ENCODE measurements at places on chromosomes 3 and 15.

- no peak for DNase-seq
Observed at GRCh38 chr3:143302638-143303171, 183.1 kb downstream of the CHST2 start.

DNA sequence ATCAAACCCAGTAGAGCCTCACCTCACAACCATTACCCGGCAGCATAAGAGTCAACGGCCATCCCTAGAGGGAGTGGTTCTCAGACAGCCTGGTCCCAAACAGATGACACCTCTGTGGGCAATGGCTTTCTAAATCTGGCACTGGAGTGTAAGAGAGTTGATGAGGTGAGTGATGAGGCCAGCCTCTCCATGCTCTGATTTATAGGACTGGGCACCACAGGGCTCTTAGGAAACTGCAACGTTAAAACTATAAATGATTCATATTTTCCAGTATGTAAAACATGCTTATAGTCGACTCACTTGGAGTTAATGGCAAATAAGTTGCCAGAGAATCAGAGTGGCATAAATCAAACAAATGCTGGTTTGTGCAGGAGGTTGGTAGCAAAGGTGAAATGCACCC, 187.7 kb downstream of the GREM1 start:
- DNase-seq, result no peak

DNA sequence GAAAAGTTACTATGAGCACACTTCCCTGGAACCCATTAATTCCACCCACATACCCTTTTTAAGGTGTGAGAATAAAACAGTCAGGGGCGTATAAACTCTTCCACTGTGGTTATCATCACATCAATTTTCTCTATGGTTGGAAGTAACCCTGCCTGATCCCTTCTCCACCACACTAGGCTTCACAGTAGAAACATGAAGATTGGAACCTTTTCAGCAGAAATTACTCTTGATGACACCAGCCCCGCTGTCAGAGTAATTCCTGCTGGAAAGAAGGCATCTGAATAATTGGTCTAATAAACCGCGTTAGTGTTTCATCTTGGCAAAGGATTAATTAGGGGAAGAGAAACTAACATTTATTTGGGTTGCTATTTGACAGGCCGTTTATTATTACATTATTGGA, 278.4 kb downstream of the MFSD1 start:
- no peak for DNase-seq

DNA sequence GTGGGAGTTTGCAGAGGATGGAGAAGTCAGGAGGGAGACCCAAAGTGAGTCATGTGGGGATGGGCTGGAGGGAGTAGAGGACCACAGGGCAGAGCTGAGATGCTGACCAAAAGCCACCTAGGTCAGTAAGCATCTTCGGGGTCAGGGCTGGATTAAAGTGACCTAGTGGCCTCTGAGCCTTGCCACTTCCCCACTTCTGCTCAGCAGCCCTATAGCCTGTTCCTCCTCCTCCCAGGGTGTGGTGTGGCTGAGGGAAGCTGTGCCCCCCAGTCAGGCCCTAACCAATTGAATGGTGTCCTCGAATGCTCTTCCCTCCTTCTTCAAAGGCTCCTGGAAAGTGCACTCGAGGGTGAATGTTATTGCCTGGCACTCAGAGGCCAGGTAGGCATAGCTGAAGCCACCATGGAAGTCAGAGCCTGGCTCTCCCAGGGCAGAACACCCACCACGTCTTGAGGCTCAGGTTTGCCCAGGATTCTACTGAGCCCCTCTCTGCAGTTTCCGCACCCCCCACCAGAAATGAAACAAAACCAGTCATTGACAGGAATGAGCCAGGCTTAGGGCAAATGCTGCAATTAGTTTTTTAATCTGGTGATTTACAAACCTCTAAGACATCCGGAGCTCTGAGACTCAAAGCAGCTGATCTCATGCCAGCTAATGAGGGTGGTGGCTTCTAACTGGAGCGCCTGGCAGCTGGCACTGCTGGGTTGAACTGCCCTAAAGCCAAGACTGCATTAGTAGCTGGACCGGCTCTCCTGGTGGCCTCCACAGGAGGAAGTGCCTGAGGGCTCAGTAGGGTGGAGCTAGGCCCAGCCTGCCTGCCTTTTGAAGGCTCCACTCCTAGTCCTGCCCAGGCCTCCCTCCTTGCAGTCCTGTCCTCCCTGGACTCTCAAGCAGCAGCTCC, 26.0 kb upstream of the VIPR1 start:
- no peak for DNase-seq

- DNase-seq, result no peak
Observed at GRCh38 chr15:59158701-59159034, 48.0 kb upstream of the LDHAL6B start.

DNA sequence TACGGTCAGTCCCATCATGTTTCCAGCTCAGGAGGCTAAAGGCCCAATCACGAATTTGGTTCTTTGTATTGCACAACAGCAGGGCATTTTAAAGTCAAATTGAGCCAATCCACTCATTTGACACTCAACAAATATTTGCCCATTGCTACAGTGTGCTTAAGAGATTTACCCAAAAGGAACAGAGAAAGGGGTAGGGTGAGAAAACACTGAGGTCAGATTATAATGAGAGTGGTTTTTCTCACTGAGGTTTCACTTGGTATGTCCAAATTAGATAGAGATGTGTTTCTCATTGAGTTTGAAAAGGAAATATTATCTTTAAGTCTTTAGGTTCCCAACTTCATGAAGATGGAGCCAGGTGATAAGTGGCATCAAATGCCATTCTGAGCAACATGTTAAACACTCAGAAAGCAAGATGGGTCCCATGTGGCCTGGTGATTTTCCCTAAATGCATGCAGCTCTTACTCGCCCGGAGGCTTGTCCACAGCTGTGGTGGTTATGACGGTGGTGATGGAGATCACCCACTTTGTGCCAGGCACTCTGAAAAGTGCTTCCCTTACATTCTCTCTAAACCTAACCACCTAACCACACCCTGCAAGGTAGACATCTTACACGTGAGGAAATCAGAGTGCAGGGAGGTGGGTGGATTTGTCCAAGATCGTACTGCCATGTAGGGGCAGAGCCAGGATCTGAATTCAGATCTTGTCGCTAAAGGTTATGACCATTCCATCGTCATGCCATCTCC, 31.2 kb upstream of the USP3 start:
- no peak for DNase-seq

GRCh38 chr15:95449230-95449628, 881.3 kb upstream of the NR2F2 start:
- DNase-seq, result no peak

- no peak for DNase-seq
Observed at GRCh38 chr3:140724856-140725812, 47.3 kb downstream of the TRIM42 start.

DNA sequence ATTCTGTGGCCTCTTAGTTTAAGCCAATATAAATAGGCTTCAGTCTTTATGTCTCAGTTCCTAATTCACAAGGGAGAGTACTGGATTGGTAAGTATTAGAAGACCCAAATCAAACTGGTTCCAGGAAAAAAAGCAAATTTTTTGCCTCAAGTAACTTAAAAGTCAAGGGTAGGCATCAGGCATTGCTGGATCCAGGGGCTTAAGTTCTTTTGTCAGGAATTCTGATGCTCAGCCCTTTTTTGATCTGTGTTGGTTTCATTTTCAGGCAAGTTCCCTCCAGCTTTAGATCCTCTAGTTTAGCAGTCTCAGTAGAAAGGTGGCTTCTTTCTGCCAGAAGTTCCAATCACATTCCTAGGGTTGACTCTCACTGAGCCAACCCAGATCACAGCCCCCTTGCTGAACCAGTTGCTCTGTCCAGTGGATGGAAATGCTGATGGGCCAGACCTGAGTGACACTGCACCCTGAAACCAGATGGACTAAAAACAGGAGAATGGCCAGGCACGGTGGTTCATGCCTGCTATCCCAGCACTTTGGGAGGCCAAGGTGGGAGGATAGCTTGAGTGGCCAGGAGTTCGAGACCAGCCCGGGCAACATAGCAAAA, 253.5 kb downstream of the SHQ1 start:
- no peak for DNase-seq

DNA sequence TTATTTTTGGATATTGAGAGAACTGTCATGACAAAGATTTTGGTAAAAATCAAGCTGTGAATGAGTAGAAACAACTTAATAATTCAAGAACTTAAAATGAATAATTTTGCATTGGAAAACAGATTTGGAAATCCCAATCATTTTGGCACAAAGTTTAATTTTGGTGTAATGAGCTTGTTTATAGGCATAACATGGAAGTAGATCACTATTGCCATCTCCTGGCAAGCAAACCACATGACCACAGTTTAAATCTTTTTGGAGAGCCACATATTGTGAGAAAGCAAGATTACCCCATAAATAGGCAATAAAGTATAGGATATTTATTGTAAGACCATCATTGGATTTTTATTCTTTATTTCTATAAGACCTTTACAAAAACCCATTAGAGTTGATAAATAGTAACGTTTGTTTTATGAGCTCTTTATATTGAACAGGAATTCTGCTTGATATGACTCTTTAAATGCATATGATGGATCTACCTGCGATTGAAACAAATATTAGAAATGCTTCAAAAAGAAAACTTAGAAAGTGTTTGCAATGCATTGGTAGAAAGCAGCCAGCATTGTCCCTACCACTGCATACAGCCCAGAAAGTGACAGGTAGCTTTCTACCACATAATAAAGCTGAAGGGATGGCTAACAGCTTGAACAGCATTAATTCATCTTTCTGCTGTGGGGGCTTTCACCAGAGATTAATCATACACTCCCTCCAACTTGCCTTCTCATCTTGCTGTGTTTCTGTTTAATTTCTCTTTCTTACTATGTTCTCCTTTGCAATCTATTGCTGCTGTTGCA, 766.8 kb downstream of the TBL1XR1 start:
- peak; percentile 18 for DNase-seq

- DNase-seq, result peak; percentile 42
Observed at GRCh38 chr3:30273304-30274072, 332.9 kb upstream of the TGFBR2 start.

DNA sequence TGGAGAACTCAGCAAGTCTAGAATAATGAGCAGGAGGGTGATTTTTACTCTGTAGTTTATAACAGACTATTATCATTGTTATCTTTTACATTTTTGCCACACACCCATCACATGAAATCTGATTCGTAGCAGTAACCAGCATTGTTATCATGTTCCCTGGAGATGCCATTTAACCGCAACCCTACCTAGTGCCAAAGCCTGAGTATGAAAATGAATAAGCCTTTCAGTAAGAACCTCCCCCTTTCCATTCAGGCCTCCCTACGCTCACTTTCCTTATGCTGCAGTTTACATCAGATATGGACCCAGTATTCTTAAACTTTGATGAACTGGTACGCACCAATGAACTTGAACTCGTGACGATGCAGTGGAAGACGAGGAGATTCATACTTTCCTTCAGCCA, 158.7 kb upstream of the SPRED1 start:
- DNase-seq, result no peak

GRCh38 chr15:20340331-20340811, 201.2 kb downstream of the GOLGA6L6 start:
- no peak for DNase-seq

GRCh38 chr3:195064300-195064931, 206.5 kb downstream of the XXYLT1 start:
- no peak for DNase-seq

DNA sequence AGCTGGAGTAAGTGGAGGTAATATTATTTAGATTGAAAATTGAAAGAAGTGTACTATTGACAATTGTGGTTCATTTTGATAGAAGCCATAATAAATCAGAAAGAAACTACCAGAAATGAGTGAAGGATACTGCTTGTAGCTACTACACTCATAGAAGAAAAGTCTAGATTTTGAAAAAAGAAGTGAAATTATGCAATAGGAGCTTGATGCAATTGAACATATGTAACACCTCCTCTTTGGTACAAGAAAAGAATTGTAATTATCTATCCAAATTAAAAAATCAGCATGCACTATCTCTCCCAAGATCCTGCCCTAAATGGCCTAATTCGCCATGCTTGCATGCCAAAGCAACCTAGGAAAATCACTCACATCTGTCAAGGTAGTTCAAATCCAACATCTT, 51.1 kb upstream of the CD200R1L start:
- no peak for DNase-seq

- no peak for DNase-seq
Observed at GRCh38 chr3:36319680-36320079, 60.6 kb upstream of the STAC start.

DNA sequence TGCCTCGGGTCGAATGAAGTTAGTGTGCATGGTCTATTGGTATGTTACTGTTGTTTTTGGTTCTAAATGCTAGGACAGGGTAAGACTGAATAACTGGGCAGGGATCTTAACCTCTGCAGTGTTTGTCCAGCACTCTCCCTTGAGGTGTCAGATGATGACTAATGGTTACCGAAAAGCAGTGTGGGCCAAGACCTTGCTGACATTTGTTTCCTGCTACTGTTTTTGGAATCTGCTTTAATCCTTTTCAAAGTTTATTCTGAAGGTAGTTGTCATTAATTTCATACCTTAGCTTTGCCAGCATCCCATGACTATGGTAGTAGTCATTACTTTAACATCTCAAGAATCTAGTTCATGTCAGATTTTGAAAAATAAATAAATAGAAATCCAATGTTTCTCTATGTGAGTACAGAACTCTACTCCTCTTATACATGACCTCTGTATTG, 117.0 kb downstream of the P3H2 start:
- peak; percentile 84 for DNase-seq

DNA sequence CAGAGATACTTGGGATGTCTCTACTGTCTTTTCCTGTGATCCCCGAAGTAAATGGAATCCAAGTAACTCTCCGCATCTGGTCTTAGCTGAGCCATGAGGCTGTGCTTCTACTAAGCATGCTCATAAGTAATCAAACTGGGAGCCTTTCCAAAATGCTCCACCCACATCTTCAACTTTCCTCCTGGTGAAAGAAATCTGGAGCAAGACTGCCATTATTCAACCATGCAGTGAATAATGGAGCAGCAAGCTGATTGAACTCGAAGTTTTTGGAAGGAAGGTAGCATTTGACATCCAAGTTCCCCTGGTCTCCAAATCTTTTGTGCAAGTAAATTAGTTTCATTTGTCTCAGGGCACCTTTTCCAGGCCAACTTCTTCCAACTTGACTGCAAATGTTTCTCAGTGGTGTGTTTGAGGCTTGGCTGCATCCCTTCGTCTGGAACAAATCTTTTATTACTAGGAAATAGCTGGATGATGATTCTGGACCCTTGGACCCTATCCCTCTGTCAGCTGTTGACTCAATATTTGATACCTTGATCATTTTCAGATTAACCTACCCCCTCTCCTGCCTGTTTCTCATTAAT, 19.4 kb downstream of the GXYLT2 start:
- DNase-seq, result peak; percentile 39

- no peak for DNase-seq
Observed at GRCh38 chr15:98856532-98856907, 151.1 kb downstream of the PGPEP1L start.

Data from kidney glomerular epithelial cell (primary cell).